HL-60 (cell line): ENCODE measurements at places on chromosomes 2 and 18.

GRCh38 chr18:28126768-28127167 is 50.2 kb downstream of the CDH2 start:
- no peak for DNase-seq

GRCh38 chr2:203858176-203858575 is 9.4 kb upstream of the CTLA4 start:
- DNase-seq: no peak

- DNase-seq: no peak
Observed at GRCh38 chr2:18752667-18753422, 163.5 kb upstream of the NT5C1B start.

DNA sequence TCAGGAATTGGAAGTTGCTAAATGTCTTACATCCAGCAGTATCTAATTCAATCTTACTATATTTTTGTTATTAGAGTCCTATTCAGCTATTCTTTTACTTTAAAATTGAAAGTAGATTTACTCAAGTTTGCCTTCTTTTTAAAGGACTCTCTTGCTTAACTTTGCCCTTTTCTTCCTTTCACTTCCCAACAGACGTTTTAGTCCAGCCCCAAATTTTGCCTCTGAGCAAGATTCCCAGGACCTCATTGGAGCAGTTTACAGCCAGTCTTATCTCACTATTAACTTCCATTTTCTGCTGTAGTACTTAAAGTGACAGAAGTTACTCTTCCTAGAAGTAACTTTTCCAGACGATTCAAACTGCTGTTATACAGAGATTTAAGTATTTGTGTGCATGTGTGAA is 1.7 kb upstream of the PRKD3 start:
- no peak for DNase-seq

DNA sequence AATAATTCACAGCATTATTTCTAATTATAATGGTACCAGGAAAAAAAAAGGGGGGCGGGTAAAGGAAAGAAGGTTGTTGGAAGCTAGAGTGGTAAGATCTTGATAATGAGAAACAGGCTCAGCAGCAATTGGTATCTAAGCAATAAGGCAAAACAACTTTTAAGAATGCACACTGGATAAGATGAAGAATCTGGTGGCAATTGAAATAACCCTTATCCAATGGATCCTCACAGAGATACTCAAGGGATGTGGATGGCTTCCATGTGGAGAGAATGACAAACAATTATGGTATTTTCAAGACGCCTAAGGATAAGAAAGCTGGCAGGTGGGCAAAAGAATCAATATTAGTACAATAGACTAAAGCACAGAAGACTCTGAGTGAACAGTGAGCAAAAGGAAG is 153.6 kb downstream of the UPP2 start:
- DNase-seq: no peak
